ENCODE measurements at places on chromosomes 11 and 22.
A peak's percentile ranks its signal among the peaks of the same experiment; 100 is the strongest.

DNA sequence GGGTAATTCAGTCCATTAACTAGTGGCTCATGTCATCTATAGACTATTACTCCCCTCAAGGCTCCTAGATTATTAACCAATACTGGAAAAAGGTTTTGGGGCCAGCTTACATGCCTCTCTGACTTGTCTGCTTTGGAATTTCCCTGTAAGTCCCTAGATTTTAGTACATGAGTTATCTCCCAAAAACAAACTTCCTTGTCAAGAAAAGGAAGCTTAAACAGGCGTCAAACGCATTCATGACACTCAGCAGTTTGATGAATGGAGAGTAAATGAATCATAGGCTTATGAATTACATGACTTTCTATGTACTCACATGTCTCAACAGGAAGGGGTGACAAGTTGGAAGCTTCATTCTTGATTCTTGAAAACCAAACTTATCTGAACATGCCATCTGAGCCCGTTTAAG is 70.8 kb downstream of the BLID start:
- no peak for DNase-seq

GRCh38 chr11:841981-842369 is 354 bp downstream of the POLR2L start:
- DNase-seq, result no peak

DNA sequence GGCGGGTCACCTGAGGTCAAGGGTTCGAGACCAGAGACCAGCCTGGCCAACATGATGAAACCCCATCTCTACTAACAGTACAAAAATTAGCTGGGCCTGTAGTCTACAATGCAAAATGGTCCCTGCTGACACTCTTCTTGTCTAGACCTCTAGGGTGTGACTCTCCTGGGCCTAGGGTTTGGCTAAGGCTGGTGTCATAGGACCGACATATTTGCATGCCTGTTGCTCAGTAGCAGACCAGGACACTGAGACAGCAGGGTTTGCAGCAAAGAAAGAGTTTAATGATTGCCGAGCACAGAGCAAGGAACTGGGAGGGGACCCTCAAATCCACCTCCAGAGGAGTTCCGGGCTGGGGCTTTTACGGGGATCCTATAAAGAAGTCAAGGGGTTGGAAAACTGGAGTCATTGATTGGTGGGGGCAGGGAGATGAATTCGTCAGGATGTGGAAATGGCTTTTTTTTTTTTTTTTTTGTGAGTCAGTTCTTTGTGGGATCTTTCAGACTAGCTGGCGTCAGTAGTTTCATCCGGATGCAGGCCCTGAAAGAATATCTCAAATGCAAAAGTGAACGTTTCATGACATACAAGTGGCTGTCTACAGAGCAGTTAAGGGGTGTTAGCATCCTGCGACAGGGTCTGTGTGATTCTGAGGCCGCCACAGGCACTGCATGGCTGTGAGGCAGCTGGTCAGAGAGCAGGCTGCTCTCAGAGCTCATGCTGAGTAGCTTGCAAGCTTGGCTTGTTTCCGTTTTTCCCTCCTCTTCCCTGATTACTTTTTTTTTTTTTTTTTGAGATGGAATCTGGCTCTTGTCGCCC is 27.2 kb upstream of the A4GALT start:
- no peak for DNase-seq

DNA sequence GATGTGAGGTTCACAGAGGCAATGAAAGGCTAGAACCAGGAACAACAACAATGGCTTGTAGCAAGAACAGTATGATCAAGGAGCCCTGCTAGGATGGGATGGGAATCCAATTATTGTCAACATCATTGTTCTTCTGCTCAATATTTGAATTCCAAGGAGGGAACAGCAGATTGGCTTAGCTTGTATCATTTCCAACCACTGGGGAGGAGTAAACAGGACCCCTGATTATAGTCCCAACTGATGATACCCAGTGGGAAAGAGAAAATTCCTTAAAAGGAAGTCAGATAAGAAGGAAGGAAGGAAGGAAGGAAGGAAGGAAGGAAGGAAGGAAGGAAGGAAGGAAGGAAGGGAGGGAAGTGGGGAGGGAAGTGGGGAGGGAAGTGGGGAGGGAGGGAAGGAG is 69.5 kb upstream of the ZC3H12C start:
- DNase-seq, result no peak

DNA sequence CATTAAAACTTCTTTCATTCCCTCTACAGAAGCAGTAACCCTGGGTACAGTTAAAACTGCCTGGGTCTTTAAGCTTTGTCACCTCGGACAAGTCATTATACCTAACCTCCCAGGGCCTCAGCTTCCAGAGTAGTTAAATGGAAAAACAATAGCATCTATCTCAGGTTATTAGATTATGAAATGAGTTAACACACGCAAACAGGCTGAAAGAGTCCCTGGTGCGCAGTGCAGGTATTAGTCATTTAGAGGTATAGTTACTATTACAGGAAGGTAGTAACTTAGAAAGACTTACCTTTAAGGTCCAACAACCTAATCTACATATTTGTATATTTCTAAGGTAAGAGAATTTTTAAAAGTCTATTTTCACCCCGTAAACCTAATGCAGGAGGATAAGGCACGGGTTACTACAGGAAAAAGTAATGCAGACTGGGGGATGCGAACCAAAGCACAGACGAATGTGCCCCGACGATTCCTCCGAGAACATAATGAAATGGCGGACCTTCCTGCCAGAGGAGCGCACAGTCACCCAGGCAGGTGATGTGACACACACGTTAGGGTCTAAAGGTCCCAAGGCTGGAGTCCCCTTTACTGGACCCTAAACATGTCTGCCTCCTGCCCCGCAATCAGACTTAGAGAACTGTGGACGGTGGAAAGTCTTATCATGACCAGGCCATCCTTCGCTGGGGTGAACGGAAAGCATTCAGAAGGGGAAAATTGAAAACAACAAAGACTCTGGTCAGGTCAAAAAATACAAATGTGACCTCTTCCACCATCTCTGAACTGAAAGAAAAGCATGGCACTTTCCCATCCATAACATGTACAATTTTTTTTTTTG is 1.3 kb downstream of the NAP1L4 start:
- peak; percentile 59 for DNase-seq

DNA sequence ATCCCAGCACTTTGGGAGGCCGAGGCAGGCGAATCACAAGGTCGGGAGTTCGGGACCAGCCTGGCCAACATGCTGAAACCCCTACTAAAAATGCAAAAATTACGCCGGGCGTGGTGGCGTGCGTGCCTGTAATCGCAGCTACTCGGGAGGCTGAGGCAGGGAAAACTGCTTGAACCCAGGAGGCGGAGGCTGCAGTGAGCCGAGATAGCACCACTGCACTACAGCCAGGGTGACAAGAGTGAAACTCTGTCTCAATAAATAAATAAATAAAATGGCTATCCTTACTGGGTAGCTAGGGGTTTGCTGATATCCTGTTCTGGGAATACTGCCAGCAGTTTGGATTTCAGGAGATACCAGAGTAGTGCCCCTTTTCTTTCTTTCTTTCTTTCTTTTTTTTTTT is 2.4 kb upstream of the RBM14 start:
- no peak for DNase-seq

DNA sequence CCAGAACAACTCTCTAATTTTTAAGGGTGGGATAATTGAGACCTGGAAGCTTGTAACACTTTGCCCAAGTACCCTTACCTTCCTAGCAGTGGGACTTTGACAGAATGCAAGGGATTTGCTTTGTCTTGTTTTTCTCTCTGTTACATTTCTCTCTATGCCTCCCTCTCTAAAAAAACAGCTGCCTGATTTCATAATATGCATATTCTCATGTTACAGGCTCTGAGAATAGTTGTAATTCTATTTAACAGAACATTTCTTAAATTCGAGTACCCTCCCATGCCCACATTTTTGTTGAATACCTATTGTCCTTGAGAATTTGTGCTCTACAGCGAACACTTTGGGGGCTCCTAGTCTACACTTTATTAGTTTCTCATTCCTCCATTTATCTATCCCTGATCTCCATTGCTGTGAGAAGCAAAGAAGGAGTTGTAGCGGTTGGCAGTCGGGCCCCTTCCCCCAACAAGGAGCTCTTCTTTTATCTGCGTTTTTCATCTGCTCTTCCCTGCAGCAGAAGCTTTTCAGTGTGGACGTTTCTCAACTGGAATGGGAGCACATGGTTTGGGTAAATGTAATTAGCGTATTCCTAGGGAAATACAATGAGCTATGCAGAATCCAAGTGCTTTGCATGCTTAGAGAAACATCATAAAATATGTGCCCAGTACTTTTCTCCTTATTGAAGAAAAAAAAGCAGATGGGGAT is 117.7 kb upstream of the CCDC90B start:
- DNase-seq, result no peak

DNA sequence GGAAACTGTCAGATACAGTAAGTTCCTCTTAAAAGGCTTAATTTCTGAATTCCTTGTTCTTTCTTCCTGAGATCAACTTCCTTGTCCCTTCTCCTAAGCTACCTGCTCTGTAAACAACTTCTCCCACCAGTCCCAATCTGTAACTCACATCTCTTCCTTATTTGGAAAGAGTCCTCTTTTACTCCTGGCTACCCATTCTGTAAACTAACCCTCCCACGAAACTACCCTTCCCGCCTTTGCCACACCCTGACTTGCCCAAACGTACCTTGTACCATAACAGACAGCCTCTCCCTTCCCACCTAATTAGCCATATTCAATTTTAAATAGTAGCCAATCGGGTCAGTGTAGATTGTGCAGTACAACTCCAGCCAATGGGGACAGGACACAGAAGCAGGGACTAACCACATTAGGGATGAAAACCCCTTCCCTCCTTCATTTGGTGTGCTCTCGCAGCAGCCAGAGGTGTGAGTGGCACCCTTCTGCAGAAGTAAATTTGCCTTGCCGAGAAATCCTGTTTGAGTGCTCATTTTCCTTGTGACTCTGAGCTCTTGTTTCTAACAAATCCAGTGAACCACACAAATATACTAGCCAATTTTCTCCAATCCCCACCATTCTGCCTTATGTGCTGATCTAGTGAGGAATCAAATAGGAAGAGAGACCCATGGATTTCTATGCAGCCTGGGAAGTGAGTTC is 49.5 kb downstream of the ZNF280B start:
- no peak for DNase-seq

All from activated CD4-positive, alpha-beta T cell treated with anti-CD3 and anti-CD28 coated beads, Interleukin-2, amount 50 U/mL, for 48 hours (primary cell).